Stimulated activated naive CD8-positive, alpha-beta T cell treated with anti-CD3 and anti-CD28 coated beads, Interleukin-15, amount 100 ng/mL, for 72 hours (primary cell): ENCODE measurements at places on chromosomes 2 and 18.

DNA sequence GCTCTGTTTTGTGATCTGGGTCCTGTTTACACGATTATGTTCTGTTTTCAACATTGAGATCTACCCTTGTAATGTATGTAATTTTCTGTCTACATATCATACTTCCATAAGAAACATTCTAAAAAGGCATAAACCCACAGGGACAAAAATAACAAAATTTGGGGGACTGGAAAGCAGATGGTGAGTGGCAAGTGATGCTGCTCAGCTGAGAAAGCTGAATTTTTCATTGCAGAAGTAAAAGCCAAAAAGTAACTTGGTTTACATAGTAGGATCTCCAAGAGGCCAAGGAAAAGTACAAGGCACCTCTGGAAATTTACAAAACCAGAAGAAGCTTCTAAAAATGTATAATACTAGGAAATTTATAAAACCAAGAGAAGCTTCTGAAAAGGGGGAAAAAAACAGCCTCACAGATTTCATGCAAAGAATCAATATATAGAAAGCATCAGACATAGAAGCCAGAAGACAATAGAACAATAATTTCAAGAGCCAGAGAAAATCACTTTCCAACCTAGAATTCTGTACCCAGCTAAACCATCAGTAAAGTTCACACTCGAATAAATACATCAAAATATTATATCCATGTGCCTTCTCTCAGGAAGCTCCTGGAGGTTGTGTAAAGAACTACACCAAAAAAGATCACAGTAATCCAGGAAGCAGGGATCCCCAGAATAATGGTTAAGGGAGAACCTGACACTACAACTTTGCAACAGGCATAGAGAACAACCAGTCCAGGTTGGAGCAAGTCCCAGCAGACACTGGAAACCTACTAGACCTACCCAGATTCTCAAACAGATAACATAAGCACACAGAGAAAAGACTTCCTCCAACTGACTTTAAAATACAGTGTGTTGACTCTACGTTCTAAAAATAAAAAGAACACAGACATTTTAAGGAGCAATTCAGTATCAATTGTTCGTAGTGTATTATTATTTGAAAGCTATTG, 401.7 kb upstream of the HS6ST1 start:
- DNase-seq, result no peak

GRCh38 chr2:143786026-143786765, 657.0 kb downstream of the ARHGAP15 start:
- no peak for DNase-seq

DNA sequence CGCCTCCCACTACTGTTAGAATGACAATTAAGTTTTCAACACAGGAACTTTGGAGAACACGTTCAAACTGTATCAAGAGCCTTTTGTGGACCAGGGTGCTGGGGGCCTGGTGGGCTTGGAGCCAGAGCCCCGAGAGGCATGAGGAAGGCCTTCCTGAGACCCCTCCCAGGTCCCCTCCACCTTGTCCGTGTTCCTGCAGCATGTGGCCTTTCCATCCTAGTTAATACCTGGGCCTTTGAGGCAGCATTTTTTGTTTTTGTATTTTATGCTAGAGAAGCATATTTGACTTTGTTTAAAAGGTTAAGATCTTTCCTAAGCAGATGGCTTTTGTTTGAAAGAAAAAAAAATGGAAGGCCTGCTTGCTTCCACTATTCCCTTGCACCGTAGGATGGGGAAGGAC, 68.0 kb downstream of the INPP4A start:
- no peak for DNase-seq

DNA sequence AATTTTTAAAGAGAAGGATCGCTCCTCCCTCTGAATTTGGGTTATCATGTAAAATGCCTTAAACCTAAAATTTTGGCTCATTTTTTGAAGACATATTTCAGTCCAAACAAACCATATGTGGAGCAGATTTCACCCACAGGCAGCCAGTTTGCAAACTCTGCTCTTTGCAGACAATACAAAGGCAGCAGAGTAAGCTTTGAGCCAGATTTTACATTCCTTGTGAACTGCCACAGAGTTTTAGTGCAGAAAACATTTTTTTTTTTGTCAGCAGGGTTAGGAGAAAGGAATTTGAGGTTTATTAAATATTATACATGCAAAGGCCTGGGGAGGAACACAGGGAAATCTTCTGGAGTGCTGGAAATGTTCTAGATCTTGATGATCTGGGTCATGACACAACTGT, 171.9 kb upstream of the FN1 start:
- DNase-seq, result no peak

GRCh38 chr2:231059756-231060155, 3.1 kb downstream of the PSMD1 start:
- DNase-seq, result no peak

DNA sequence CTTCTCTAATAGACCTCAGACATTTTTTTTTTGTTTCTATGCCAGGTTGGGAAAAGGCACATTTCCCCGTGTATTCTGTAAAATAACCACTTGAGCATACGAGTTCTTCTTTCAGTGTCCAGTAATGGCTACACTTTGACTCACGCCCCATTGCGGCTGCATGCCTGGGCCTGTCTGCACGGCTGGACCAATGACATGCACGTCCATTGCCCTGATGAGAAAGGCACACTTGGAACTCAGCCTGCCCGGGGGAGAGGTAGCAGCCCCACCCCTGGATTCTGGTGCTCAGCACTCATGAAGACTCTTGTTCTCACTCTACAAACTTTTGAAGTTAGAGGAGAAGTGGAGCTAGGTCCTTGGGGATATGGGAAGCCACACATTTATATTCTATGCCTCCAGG, 5.8 kb downstream of the PCARE start:
- DNase-seq, result no peak

GRCh38 chr2:112623913-112624777, 21.6 kb upstream of the SLC20A1 start:
- peak; percentile 55 for DNase-seq

DNA sequence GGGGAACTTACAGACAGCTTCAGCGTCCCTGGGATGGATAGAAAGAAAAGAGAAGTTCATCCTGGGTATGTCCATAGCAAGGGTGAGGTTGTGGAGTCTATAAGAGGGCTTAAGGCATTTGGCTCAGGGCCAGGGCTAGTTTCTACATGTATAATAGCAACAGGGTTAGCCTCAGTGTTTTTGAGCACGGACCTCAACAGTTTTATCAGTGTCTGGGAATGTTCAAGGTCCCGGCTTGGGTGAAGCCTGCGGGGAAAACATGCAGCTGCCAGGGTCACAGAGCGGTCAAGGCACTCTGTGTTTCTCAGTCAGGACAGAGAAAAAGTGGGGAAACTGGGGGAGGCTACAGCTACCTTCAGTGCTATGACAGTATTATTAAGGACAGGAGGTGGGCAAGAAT, 427.7 kb upstream of the HS6ST1 start:
- no peak for DNase-seq

DNA sequence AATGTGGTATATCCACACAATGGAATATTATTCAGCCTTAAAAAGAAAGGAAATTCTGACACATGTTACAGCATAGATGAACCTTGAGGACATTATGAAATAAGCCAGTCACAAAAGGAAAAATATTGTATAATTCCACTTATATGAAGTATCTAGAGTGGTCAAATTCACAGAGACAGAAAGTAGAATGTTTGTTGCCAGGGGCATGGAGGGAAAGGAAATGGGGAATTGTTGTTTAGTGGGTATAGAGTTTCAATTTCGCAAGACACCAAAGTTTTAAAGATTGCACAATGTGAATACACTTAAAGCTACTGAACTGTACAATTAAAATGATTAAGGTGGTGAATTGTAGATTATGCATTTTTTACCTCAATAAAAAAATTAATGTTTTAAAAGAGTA, 92.9 kb downstream of the TXNL1 start:
- no peak for DNase-seq
